Left colon (tissue), 2 donors: ENCODE measurements at places on chromosomes 7 and 10.

- DNase-seq = no peak
Observed at GRCh38 chr10:113991091-113991860, 52.4 kb upstream of the ADRB1 start.

GRCh38 chr7:158549616-158550393 lies 37.8 kb downstream of the PTPRN2 start:
- DNase-seq = peak; percentile 37

DNA sequence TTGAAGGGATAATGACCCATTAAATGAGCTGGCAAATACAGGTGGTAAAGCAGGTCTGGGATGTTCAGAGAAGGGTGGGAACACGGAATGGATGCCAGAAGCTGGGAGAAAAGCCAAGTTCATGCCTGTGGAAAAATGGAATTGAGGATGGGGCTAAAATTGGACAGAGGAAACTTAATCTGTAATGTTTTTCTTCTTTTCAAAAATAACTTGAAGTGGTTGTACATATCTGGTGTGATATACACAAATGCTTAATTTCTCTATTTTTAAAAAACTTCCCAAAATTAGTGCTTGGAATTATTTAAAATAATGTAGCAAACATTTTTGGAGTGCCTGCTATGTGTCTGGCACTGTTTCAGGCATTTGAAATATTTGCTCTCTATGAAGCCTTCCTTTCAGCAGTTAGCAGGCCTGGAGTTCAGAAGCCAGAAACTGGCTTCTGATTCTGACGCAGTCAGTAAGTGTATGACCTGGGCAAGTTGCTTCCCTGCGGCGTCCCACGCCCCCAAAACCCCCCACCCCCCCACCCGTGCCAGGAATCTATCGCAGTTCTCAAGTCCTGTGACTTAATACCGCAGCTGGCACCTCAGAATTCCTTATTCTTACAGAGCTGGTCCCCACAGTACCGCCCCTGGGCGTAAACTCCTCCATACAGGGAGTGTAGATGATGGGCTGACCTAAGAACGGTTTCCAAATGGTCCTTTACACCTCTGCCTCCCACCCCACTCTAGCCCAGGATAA lies 828 bp upstream of the MALSU1 start:
- DNase-seq = peak; percentile 18

GRCh38 chr7:18727115-18727870 lies 231.7 kb downstream of the HDAC9 start:
- DNase-seq = no peak

DNA sequence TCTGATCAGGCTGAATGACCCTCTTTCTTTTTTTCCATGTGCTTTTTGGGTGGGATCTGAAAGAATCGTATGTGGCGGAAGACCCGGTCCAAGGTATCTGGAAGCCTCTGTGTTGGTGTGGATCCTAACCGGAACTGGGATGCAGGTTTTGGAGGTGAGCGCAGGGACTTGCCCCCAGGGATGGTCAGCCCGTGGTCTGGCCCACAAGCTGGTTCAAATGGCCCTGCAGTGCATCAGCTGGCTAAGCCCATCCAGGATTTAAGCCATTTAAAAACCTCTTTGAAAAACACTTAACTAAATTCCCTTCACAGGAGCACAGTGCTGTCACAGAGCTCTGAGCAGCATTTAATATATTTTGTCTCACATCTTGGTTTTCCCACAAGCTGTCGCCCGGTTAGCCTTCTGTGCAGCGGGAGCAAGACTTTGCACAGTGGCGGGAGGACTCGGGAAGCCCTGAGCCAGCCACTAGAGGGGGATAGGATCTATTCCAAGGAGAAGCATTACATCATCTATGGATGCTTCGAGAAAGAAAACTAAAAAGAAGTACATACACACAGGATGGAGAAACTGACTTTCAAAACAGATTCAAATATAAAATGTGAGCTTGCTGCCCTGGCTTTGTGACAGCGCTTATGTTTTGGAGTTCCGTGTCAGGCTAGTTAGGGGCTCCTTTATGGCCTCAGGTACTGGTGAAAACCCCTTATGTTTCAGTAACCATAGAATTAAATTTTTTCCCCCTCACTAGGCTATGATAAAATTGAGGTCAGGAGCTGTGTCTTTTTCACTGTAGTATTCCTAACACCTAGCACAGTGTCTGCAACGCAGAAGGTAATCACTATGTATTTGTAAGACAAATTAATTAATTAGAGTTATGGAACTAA lies 11.3 kb downstream of the CPA2 start:
- peak; percentile 38 for DNase-seq

GRCh38 chr10:77248104-77248790 lies 389.4 kb downstream of the KCNMA1 start:
- no peak for DNase-seq

DNA sequence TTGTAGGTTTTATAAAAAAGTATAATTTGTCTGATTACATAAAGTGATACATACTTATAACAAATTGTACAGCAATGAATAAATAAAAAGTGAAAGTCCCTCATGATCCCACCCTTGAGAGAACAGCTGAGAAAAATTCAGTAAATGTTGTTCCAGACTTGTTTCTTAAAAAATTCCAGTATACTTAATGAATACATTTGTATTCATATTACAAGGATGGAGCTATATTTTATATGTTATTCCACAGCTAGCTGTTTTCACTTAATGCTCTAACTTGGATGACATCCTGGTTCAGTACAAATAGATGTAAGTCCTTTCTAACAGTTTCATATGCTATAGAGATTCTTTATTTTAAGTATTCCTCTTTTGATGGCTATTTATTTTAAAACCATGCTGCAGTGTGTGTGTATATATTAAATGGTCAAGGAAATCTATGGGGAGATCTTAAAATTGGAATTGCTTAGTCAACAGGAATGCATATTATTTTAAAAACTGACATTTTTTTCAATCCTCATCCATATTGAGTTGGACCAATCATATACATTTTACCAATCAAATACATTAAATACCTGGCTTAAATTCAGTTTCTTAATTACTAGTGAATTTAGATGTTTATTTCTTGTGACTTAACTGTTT lies 8.9 kb downstream of the STAMBPL1 start:
- DNase-seq = no peak

DNA sequence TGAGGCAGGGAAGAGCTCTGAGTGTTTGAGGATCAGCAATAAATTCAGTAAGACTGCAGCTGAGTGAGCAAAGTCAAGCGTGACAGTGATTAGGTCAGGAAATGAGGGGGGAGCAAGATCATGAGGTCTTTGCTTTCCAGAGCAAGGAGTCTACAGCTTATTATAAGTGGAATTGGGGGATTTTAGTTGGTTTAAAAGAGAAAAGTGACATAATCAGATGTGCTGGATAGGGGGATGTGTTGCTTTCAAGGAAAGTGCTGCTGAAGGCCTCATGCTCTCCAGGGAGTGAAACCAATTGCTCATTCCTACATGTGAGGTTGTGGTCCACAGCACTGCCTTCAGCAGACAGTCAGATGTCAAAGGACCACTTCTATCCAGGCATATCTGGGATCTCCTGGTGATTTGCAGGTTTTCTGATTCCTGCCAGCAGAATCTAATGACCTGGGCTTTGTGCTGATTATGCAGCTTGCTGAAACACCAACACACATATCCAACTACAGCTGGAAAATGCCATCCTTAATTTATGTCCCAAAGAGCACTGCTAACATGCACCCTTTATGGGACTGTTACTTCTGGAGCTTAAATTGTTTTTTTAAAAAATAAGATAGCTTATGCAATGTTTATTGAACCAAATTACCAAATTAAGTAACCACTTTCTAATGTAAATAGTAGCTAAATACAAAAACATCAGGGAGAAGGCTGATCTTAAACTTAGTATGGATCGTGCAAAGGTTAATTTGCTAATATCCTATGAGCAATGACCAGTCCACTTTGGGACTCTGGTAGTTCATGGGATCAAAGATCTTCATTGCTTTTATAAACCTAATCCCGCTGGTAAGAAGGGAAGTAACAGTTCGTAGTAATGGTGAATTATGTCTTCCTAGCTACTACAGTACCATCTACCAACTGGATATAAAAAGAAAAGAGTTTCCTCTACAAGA lies 607.6 kb downstream of the KCNMA1 start:
- DNase-seq = no peak

DNA sequence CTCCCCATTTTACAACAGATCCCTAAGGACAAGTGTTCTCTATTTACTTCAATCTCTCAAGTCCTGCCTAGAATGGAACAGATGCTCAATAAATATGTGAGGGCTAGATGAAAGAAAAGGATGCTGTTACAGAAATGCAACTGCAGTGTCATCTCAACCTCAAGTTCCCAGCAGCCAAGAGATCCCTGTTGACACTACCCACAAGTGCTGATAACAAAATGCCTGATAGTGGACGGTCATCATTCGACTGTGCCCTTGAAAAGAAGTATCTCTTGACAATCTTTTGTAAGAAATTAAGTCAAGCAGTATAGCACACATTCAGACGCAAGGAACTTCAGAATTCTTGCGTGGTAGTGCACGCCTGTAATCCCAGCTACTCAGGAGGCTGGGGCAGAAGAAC lies 133.2 kb downstream of the PARD3 start:
- DNase-seq = no peak

DNA sequence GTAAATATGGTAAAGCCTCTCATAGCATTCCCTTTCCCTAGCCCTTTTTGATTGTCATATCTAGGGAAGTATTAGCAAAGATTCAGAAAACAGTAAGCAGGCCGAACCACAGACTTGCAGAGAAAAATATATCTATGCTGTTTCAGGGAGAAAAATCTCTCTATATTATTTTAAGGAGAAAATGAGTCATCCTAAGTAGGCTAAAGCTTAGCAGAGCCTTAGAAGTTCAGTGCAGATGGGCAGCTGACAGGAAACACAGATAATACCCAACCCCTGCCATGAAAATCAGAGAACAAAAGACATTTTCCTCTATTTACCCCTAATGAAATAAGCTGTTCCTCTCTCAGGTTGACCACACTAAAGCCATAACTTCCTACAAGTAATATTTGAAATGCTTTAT lies 16.5 kb downstream of the C1QL3 start:
- DNase-seq = no peak

- DNase-seq = no peak
Observed at GRCh38 chr10:110897184-110897583, 21.8 kb downstream of the BBIP1 start.

- DNase-seq = no peak
Observed at GRCh38 chr10:85661123-85661522, 705.5 kb downstream of the GRID1 start.

DNA sequence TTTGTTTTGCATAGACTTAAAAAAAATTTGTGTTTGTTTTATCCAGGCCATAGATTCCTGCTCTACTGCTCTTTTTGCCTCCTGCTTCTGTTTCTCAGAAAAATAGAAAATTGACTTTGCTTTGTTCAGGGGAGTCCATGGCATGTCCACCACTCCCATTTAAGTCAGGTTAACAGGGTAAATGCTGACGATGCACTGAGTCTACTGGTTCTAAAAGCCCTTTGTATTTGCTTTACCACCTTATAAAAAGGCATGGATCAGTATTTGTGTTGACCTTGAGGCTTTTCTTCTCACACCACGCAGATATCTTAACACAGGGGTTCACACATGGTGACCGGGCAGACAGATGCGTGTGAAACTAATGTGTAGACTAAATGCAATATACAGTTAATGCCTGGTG lies 139.5 kb upstream of the RHEB start:
- no peak for DNase-seq

DNA sequence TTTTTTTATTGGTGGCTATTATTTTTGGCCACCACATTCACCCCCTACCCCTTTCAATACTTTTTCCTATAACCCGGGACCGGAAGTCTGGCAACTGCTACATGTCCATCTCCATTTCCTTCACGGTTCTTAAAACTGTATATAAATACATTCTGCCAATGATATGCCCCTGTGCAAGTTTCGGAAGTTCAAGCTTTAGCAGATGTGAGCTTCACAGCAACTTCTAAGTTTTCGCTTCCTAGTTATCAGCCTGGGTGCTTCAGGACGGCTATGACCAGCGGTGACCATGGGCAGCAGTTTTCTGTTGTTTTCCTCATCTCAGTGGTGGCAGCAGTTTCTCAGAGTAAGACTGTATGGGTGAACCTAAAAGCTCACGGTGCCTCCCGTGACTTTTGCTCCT lies 153.5 kb upstream of the NFE2L3 start:
- DNase-seq = no peak

DNA sequence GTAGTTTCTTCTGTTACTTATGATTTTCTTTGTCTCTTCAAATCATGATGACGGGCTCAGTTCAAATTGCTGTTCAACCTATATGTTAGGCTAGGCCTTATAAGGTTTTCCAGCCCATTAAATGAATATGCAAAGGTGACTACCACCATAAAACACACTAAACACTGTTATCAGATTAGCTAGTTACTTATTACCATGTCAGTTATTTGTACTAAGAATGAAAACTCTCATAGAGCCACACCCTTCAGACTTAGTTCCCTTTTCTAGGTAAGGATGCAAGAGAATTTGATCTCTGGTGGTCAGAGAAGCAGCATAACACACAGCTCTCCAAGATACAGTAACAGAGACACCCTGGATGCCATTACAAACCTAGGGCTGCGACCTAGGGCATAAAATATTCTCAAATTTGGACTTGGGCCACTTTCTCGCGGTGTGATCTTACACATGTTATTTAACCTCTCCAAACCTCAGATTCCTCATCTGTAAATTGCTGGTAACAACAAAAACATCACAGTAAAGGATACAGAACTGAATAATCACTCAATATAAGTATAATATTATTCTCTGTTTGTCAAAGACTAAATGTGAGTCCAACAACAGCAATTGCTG lies 35.6 kb downstream of the ANKMY2 start:
- no peak for DNase-seq

DNA sequence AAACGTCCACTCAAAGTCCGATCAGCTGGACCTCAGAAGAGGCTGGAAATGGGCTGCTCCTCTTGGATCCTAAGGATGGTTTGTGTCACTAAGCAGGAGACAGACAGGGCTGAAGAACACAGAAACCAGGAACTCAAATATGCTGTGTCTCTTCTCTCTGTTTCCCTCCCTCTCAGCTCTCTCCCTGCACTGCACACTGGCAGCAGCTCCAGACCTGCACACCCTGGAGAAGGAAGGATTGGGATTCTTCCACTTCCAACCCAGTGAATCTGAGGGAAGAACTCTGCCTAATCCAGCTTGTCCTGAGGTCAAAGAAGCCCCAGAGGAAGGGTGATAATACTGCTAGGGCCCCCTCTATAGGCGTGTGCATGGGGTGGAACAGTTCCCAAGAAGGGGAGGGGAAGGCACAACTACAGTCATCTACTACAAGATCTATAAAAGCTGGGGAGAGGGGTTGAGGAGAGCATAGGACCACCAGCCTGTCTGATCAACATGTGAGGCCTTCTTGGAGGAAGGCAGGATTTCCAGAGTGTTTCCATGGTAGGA lies 22.7 kb upstream of the ZCCHC24 start:
- DNase-seq = no peak

DNA sequence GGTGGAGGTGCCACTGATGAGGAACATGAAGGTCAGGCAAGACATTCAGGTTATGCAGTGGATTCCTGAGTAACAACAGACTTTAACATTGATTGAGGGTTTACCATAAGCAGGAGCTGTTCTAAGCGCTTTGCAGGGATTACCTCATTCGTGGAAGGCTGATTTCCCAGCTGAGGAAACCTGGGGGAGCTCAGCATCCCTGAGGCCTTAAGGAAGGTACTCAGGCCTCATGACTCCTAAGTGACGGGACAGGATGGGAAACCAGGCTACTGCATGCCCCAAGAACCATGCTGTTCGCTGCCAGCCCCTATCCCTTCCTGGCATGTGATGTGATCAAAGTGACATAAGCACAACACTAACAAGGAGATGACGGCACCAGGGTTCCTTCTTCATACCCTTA lies 143.6 kb upstream of the NFE2L3 start:
- DNase-seq = no peak

- no peak for DNase-seq
Observed at GRCh38 chr7:102944241-102944640, 31.4 kb downstream of the LRRC17 start.
